Aorta (tissue), 5 donors: ENCODE measurements at places on chromosomes 2 and 18.

GRCh38 chr2:127106457-127106990, 430 bp downstream of the BIN1 start:
- no peaks in the 10 kb centered on the region for H3K4me1 ChIP-seq
- H3K27ac ChIP-seq = no peak overlapping the region
- H3K36me3 ChIP-seq = no peaks in the 10 kb centered on the region
- H3K27me3 ChIP-seq = no peaks in the 10 kb centered on the region
- peak overlapping the region; percentile 73 for H3K4me3 ChIP-seq

DNA sequence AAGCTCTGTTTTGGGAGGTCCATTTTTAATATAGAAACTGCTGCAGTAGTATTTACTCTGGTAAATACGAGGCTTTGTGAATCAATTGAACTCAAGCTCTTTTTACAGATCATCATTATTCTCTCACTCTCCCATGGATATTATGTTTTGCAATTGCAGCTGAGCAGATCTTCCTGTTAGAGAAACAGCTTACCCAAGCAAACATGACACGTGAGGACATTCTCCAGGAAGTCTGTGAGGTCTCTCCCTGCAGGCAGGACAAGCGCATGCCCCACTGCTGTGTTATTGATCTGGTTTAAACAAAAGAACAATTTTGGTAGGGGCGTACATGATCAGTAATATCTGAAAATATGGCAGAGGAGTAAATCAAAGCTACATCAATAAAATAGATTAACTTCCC, 72.1 kb downstream of the COL6A3 start:
- DNase-seq = no peak
- no peaks in the 10 kb centered on the region for H3K4me1 ChIP-seq
- H3K27me3 ChIP-seq = no peaks in the 10 kb centered on the region
- H3K36me3 ChIP-seq = peaks cover 2% of the 10 kb centered on the region
- no peak overlapping the region for H3K4me3 ChIP-seq

DNA sequence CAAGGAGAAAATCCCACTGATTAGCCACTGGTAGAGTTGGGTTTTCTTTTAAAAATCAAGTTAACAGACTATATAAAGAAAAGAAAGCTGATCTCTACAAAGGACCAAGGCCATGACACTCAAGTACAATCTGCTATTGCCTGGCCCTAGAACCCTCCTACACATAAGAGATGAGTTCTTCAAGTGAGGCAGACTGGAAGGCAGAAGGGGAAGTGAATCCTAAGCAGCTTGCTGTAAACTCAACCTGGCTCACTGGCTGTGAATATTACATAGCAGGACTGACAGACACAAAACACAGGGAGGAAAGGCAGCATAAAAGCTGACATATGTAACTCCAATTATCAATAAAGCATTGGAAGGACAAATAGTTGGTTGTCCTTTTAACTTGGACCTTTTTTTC, 65.4 kb downstream of the TRIP12 start:
- no peak for DNase-seq
- H3K36me3 ChIP-seq = peaks cover 4% of the 10 kb centered on the region
- H3K4me1 ChIP-seq = no peaks in the 10 kb centered on the region
- H3K27ac ChIP-seq = no peak overlapping the region
- H3K4me3 ChIP-seq = no peak overlapping the region

DNA sequence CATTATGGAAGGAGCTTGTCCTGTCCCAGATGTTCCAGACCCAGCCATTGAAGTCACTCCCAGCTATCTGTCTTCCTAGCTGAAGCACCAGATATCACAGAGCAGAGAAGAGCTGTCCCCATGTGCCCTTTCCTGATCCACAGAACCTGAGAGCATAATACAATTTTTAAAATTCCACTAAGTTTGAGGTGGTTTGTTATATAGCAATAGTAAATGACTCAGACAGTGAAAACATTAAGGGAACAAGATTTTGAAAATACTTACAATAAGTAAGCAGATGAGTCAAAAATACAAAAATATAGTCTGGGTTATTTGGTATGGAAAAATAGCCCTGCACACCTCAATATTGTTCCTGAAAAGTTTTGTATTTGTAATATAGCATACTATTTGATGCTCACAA, 85.8 kb upstream of the GLS start:
- H3K27me3 ChIP-seq = no peaks in the 10 kb centered on the region
- H3K4me1 ChIP-seq = no peaks in the 10 kb centered on the region
- no peak overlapping the region for H3K4me3 ChIP-seq
- no peak overlapping the region for H3K27ac ChIP-seq

GRCh38 chr2:30208453-30208852, 22.9 kb upstream of the LBH start:
- no peaks in the 10 kb centered on the region for H3K27me3 ChIP-seq
- H3K36me3 ChIP-seq = no peaks in the 10 kb centered on the region
- no peak for DNase-seq
- no peak overlapping the region for H3K27ac ChIP-seq
- H3K4me3 ChIP-seq = no peak overlapping the region

- H3K4me3 ChIP-seq = no peak overlapping the region
- H3K4me1 ChIP-seq = no peaks in the 10 kb centered on the region
- H3K36me3 ChIP-seq = peaks cover 2% of the 10 kb centered on the region
- DNase-seq = no peak
Measured at GRCh38 chr2:119683074-119683712, 4.2 kb downstream of the TMEM177 start.

- H3K27ac ChIP-seq = no peak overlapping the region
- H3K4me1 ChIP-seq = no peaks in the 10 kb centered on the region
- H3K4me3 ChIP-seq = no peak overlapping the region
- H3K27me3 ChIP-seq = no peaks in the 10 kb centered on the region
- DNase-seq = no peak
Measured at GRCh38 chr2:37180006-37180639, 8.3 kb downstream of the SULT6B1 start.

GRCh38 chr18:54515149-54515548, 75.9 kb upstream of the DYNAP start:
- no peak overlapping the region for H3K27ac ChIP-seq
- H3K36me3 ChIP-seq = no peaks in the 10 kb centered on the region
- H3K27me3 ChIP-seq = no peaks in the 10 kb centered on the region
- H3K4me3 ChIP-seq = no peak overlapping the region
- no peak for DNase-seq

DNA sequence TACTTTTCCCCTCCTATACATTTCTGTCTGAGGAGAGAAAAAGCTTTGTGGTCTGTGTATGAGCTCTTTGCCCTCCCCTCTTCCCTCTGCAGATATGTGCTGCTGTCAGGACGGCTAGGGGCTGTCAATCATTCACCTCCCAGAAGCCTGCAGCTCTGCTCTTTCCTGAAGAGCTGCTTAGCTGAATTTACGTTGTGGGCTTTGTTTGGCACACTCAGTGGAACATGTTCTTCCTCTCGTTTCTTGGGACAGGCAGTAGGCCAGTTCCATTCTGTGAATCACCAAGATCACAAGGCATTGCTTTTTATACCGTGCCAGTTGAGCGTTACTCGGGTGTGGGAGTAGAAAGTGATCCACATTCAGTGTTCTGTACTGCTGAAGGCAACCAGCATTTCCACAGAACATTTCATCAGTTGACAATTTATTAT, 136.7 kb downstream of the LAMA3 start:
- H3K36me3 ChIP-seq = no peaks in the 10 kb centered on the region
- H3K27ac ChIP-seq = peak overlapping the region; percentile 79
- peak; percentile 76 for DNase-seq
- H3K4me3 ChIP-seq = no peak overlapping the region
- peaks cover 7% of the 10 kb centered on the region for H3K4me1 ChIP-seq

GRCh38 chr2:112690853-112691401, 29.9 kb upstream of the NT5DC4 start:
- no peaks in the 10 kb centered on the region for H3K36me3 ChIP-seq
- H3K4me3 ChIP-seq = no peak overlapping the region
- H3K27me3 ChIP-seq = no peaks in the 10 kb centered on the region
- DNase-seq = peak; percentile 83
- H3K4me1 ChIP-seq = no peaks in the 10 kb centered on the region

DNA sequence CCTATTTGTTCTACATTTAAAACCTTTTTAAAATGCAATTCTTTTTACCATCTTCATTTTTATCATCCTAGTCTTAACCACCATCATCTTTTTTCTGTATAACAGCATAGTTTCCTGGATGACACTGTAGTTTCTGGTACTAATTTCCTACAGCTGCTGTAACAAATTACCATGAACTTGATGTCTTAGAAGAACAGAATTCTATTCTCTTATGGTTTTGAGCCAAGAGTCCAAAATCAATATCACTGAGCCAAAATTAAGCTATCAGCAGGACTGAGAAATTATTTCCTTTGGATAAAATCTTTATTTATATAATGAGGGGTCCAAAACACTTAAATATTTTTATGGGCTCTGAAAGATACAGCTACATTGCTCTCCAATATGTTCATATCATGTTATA, 539.3 kb downstream of the METTL4 start:
- H3K27me3 ChIP-seq = no peaks in the 10 kb centered on the region
- DNase-seq = no peak
- H3K4me1 ChIP-seq = no peaks in the 10 kb centered on the region
- H3K27ac ChIP-seq = no peak overlapping the region
- H3K36me3 ChIP-seq = no peaks in the 10 kb centered on the region
- no peak overlapping the region for H3K4me3 ChIP-seq

DNA sequence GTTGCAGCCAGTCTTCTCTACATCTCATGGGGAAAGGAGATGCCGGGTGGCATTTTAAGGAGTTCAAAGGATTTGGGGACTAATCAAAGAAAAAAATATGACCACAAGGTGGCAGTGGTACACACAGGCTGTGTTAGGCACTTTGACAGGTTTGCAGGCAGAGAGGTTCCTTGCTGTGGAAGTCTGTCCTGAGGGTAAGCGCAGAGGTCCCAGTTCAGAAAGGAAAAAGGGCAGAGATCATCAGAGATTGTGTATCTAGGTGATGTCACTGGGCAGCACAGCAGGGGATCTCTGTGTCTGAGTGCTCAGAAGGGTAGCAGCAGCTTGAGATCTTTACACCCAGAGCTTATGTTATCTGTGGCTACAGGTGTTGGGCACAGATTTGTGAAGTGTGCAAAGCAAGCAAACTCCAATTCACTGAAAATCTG, 231.4 kb downstream of the LRRTM1 start:
- no peak overlapping the region for H3K4me3 ChIP-seq
- no peaks in the 10 kb centered on the region for H3K36me3 ChIP-seq
- no peak overlapping the region for H3K27ac ChIP-seq
- no peak for DNase-seq

GRCh38 chr2:199261239-199261638, 196.5 kb downstream of the SATB2 start:
- H3K36me3 ChIP-seq = no peaks in the 10 kb centered on the region
- no peak for DNase-seq
- no peak overlapping the region for H3K27ac ChIP-seq
- H3K4me1 ChIP-seq = no peaks in the 10 kb centered on the region
- no peaks in the 10 kb centered on the region for H3K27me3 ChIP-seq
- no peak overlapping the region for H3K4me3 ChIP-seq

DNA sequence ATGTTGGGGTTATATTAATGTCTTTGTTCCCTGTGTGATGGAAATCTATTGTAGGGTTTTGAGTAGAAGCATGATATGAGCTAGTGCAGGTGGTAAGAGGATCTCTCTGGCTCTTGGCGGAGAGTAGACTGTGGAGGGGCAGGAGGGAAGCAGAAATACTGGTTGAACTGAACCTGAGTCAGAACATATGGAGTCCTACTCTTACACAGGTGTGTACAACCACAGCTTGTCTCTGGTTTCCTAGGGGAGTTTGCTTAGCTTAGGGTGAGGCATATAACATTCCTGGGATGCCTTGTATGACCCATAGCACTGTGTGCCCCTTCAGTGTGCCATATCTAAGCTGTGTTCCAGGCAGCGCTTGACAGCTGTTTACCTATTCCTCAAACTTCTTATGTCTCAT, 97.3 kb upstream of the GCFC2 start:
- no peaks in the 10 kb centered on the region for H3K4me1 ChIP-seq
- no peak for DNase-seq
- H3K36me3 ChIP-seq = no peaks in the 10 kb centered on the region
